ENCODE measurements at places on chromosomes 1 and 21. TPM values are rescaled to one million over a fixed set of nuclear protein-coding genes. Genes with fewer than 3 reads are reported as not detected.

- DNase-seq, result peak; percentile 38
Observed at GRCh38 chr21:42515708-42516502, 2.3 kb downstream of the SLC37A1 start.

The IGSF3 gene
- total RNA-seq, result 46.5 TPM

The SPRR4 gene
- not detected for total RNA-seq

DNA sequence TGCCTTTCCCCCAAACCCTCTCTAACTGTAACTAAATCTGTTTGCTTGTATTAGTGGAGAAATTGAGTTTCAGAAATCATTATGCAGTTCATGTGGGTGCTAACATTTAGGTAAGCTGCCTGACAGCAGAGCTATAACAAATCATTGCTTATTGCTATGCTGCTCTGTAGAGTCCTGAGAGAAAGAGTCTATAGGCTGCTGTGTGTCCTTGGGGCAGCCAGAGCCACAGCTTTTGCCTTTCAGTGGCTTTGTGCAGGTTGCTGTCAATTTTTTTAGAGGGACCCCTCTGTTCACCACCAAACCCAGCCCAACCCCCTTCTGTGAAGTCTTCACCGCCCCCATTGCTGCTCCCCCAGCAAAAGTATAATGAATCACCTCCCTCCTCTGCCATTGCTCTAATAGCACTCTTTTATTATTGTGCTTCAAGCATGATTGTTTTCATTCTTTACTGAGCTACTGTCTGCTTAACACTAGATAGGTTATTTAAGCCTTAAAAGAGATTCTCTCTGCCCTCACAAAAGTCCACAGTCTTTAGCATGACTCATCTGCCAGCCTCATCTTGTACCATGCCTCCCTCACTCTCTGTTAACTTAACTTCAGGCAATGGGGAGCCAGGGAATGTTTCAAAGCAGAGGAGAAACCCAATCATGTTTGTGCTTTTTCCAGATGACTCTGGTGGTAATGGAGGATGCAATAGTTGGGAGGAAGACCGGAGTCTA, 38.6 kb downstream of the DIRAS3 start:
- DNase-seq, result no peak

GRCh38 chr1:201545851-201546492, 7.0 kb downstream of the NAV1 start:
- no peak for DNase-seq

- no peak for DNase-seq
Observed at GRCh38 chr1:100832694-100833428, 61.8 kb downstream of the EXTL2 start.
